ENCODE measurements at places on chromosomes 4 and X.

- DNase-seq: no peak
Measured at GRCh38 chr4:36320117-36320896, 38.9 kb downstream of the DTHD1 start.

DNA sequence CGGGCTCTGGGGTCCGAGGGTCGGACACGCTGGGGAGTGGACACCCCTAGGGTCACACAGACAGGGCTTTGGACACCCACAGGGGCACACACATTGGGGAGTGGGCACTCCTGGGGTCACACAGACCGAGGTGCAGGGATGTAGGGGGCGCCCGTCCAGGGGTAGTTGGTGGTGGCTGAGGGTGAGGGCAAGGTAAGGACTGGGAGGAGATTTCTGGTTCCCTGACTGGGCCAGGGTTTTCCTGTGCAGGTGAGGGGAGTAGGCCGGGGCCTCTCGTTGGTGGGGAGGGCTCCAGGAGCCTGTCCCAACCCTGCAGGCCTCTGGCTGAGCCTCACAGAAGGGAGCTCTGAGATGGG lies 21.9 kb upstream of the WDR45 start:
- no peak for DNase-seq

DNA sequence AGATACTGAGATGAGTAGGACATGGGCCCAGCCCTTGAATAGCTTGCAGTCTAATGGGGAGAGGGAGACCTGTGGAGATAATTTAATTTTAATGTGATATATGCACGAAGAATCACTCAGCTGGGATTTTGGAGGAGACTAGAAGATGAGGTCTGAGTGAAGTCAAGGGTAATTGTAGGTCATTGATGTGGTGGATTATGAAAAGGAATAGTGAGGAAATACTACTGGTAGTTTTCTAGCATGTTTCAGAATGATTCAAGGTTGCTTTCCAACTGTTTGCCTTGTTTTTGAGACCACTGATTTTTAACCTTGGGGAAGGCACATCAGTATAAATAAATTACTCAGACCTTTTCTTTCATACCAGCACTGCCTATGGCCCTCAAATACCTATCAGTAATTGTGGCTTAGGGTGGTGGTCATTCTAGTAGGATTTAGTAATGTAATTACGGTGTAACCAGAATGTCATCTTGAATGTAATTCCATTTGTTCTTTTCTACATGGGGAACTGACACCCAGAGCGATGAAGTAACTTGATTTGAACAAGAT lies 25.6 kb downstream of the PTTG2 start:
- no peak for DNase-seq

DNA sequence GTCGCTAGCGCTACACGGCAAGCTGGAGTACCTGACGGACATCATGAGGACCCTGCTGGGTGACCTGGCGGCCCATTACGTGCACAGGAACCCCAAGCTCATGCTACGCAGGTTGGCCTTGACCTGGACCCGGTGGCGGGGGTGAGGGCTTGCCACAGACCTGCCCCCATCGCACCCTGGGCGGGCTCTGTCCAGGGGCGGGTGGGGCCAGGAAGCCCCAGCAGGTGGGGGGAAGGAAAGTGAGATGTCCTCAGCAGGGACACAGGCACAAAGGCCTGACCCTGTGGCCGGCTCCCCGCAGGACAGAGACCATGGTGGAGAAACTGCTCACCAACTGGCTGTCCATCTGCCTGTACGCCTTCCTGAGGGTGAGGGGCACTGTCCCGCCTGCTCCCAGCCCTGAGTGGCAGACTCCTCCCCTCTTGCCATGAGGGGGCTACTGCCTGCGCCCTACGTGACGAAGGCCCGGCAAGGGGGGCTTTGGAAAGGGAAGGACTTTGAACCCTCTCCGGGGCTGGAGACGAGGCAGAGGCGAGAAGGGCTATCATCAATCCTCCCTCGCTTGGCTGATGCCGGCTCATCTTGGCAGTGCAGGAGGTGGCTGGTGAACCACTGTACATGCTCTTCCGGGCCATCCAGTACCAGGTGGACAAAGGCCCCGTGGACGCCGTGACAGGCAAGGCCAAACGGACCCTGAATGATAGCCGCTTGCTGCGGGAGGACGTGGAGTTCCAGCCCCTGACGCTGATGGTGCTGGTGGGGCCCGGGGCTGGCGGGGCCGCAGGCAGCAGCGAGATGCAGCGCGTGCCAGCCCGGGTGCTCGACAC lies 5.3 kb upstream of the SRPK3 start:
- no peak for DNase-seq

DNA sequence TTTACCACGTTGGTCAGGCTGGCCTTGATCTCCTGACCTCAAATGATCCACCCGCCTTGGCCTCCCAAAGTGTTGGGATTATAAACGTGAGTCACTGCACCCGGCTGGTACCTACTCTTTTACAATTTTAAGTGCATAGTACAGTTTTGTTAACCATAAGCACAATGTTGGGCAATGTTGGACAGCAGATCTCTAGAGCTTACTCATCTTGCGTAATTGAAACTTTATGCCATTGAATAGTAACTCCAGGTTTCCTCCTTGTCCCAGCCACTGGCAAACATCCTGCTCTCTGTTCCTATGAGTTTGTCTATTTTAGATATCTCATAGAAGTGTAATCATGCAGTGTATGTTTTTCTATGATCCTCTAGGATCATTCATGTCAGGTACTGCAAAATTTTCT lies 9.3 kb upstream of the CPE start:
- no peak for DNase-seq

DNA sequence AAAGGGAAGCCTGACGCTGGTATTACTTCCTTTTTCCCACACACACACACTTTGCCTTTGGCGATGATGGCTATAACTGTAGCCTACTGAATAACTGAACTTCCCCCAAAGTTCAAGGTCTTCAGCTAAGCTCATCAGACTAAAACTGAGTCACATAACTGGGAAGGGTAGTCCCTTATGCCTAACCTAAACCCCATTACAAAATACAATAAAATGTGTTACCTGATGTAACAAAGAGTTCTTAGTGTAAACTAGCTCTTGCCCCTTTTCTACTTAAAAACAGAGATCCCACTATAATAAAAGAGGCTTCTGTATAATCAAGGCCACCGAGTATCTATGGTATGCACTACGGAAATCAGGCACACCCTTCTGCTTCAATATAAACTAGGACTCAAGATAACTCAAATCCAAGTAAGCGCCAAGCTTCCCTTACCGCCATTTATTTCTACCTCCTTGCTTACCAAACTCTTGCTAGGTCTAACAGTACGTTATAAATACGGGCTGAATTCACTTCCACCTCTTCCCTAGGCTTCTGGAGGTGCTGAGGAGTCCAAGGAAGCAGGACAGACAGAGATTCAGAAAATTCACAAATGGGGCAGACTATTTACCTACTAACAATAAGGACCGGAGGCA lies 2.4 kb downstream of the OTUD4 start:
- peak; percentile 80 for DNase-seq

- DNase-seq: no peak
Measured at GRCh38 chrX:74465424-74465823, 44.1 kb downstream of the SLC16A2 start.

DNA sequence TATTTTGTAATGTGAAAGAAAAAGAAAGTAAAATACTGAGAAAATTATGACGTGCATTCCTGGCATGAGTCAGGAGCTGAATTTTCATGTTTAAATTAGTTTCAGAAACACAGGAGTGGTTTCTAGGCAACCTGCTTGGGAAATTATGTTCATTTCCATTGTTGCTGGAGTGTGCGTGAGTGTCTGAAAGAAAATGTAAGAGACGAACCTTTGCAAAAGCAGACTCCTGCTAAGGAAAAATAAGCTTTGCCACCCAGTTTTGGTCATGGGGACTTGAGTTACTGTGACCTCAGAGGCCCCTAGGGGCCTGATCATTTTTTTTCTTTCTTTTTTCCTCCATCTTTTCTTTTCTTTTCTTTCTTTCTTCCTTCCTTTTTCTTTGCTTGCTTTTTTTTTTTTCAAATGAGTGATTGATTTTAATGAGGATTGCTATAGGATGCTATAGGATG lies 18.8 kb upstream of the CHRNA9 start:
- DNase-seq: no peak

GRCh38 chr4:161929956-161930355 lies 233.8 kb downstream of the FSTL5 start:
- no peak for DNase-seq

DNA sequence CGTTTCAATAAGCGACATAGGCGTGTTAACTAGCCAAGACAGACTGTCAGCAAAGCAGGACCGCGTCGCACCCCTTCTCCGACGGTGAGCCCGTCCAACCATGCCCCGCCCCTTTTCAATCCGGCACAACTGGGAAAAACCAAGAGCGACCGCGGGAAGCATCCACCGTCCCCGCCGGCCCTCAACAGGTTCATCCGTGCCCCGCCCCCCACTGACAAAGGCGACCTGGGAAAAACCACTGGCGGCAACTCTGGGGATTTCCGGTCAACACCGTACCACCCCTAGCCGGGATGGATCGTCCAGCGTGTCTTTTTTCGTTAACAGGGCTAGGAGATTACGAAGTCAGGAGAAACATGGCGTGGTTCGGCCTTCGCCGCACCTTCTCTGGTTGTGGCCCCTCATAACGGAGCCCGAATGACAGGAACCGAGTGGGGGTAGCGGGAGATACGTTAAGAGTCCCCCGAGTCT lies 377 bp downstream of the TIMM17B start:
- peak; percentile 93 for DNase-seq

- peak; percentile 76 for DNase-seq
Measured at GRCh38 chrX:134186362-134187121, 50.4 kb upstream of the CCDC160 start.

GRCh38 chrX:11908371-11908770 lies 150.3 kb downstream of the MSL3 start:
- DNase-seq: peak; percentile 45

DNA sequence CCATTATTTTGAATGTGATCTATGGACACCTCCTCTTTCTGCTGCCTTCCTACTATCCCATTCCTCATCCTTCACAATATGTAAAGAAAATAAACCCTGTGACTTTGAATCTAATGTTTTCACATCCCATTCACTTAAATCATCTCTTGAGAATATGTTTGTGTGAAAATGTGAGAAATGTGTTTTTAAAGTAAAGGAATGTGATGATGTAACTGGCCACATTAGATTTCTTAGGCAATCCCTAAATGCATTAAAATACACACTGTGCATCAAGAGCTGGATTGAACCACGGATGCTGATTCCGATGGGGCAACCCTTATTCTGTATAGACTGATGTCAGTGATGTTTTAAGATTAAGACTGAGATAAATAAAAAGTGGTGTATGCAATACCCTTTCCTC lies 558.9 kb upstream of the TENM3 start:
- no peak for DNase-seq

GRCh38 chrX:40570346-40571093 lies 10.2 kb upstream of the ATP6AP2 start:
- peak; percentile 83 for DNase-seq

DNA sequence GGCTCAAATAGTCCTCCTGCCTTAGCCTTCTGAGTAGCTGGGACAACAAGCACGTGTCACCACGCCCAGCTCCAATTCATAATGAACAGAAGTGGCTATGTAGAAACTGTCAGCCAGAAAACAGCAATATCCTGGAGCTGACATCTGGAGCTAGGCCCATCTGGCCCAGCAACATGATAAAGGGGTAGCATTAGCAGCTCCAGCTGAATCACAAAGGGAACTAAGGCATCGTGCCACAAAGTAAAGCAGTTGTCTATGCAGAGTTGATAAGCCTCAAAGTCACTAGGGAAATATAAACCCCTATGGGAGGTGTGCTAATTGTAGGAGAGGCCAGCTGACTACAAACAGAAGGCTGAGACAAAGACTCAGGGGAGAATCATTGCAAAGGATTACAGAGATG lies 270.5 kb upstream of the GPC4 start:
- DNase-seq: no peak

GRCh38 chr4:128538111-128538882 lies 250.7 kb upstream of the PGRMC2 start:
- DNase-seq: no peak

DNA sequence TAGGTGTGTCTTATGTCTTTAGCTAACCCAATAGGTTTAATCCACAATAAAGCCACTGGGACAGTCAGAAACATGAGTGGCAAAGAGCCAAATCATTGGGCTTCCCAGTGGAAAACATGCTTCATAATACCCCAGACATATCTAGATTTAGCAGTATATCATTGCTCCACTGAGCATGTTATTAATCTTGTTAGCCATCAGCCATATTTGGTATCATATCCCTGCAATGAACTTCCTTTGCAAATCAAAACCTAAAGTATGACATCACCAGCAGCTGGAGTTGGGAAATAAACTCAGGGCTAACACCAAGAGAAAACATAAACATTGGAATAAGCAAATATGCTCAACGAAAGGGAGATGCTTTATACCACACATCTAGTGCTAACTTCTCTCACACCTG lies 280.8 kb upstream of the NOCT start:
- peak; percentile 26 for DNase-seq

DNA sequence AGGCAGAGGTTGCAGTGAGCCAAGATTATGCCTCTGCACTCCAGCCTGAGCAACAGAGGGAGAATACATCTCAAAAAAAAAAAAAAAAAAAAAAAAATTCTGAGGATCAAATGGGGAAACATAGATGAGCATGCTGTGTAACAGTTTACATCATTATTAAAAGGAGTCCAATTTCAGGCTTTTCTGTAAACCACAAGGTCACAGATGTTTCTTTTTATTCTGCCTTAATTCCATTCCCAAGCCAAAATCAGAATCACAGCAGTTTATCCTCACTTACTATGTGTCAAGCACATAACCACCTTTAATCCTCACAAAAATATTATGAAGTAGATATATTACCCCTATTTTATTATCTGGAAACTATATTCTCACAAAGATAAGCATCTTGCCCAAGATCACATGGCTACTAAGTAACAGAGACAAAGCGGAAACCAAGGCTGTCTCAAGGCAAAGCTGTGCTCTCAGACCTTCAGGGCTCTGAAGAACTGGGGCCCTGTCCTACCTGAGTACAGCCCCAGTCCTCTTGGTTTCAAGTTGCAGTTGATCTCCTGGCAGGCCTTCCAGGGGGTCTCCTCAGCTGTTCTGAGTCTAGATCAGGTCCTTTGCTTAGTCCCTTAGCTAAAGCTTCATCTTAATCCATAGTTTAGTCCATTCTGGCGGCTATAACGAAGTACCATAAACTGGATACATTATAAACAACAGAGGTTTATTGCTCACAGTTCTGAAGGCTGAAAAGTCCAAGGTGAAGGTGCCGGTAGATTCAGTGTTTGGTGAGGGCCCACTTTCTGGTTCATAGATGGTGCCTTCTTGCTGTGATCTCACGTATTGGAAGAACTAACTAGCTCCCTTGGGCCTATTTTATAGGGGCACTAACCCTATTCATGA lies 141.3 kb downstream of the PALLD start:
- no peak for DNase-seq
